ENCODE measurements at places on chromosomes 2 and 18.
A peak's percentile ranks its signal among the peaks of the same experiment; 100 is the strongest.

- no peak for DNase-seq
Measured at GRCh38 chr2:11675423-11676112, 5.6 kb upstream of the NTSR2 start.

- peak; percentile 73 for DNase-seq
Measured at GRCh38 chr2:160332318-160332717, 132.2 kb upstream of the ITGB6 start.

GRCh38 chr2:44894058-44894457 is 47.4 kb upstream of the SIX3 start:
- no peak for DNase-seq

DNA sequence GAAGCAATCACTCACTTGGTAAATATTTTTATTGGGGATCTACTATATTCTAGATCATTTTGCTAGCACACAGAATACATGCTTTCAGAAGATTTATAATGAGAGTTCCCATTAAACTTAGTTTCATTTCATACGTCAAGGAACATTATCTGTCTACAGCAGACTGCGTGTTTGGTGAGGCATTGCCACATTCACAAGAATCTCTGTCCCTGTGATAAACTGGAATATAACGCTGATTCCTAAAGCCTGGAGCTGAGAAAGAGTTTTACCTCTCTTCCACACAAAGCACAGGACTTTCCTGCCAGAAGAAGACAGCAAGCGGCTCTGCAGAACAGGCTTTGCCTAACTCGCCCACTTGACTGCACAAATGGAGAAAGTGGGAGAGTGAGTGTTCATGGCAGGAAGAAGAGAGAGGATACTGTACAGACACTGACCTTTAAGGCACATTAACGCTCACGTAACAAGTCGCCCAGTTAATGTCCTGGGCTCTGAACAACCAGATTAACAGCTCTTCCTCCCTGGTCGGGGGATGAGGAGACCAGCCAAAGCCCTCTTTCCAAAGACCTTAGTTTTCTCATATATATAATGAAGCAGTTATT is 356.2 kb downstream of the GPD2 start:
- DNase-seq: no peak

GRCh38 chr2:30807249-30807648 is at the start of gene CAPN13:
Gene CAPN13 (minus strand): TSS chr2:30807446. CDS start chr2:30787325, 20,121 bp downstream.
- DNase-seq: no peak

DNA sequence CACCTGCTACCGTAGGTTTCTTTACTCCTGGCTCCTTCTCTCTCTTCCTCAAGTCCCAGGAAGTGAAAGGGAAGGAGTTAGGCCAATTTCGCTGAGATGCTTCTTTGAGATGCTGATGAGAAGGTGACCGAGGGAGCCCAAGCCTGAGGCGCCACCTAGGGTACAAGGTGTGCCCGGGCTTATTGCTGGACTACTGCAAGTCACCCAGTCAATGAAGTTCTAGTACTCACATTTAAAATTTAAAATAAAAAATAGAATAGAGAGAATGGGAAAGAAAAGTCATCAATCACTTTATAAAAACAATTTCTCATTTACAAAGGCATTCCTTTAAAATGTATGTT is 45.3 kb downstream of the ACAA2 start:
- peak; percentile 37 for DNase-seq

DNA sequence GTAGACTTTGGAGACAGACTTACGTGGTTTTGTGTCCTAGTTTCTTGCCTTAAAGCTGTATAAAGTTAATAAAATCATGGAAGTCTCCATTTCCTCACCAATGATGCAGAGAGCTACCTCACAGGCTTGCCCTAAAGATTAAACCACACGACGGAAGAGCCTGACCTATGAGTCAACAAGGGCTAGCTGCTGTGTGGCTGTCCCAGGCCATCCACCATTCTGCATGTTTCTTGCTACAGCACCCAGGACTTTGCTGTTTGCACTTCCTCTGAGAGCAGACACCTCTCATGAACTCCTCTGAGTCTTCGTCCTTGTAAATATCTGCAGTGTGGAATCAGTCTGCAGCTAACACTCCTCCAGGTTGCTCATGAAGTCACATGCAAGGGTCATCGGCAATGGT is 160.0 kb upstream of the TRIB2 start:
- DNase-seq: peak; percentile 91

DNA sequence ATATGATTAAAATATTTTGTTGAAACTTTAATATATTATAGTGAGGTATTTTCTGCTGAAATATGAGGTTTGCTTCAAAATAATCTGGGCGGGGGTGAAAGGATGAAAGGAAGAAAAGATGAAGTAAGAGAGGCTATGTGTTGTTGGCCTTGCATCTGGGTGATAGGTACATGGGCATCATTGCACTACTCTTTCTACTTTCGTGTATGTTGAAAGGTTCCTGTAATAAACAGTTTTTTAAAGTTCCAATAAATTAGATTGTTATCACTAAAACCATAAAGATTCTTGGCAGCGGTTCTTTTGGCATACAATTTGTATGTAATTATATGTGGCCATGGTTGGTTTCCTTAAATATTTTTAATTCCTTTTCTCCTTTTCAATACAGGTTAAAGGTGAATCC is 23.6 kb upstream of the MSH2 start:
- no peak for DNase-seq

Data from NB4 (cell line).